ENCODE measurements at places on chromosomes 16 and 17.

DNA sequence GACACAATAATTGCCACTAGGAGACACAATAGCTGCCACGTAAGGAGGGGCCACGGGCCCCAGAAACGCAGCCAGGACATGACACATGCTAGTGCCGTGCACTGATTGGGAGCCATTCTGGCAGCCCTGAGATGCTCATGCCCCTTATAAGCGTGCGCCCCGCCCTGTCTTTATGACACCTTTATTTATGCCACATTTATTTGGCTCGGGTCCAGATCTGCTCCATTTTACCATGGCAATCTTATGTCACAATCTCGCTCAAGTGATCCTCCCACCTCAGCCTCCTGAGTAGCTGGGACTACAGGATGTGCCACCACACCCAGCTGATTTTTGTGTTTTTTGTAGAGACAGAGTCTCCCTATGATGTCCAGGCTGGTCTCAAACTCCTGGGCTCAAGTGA is 43.8 kb upstream of the NF1 start:
- DNase-seq = no peak

DNA sequence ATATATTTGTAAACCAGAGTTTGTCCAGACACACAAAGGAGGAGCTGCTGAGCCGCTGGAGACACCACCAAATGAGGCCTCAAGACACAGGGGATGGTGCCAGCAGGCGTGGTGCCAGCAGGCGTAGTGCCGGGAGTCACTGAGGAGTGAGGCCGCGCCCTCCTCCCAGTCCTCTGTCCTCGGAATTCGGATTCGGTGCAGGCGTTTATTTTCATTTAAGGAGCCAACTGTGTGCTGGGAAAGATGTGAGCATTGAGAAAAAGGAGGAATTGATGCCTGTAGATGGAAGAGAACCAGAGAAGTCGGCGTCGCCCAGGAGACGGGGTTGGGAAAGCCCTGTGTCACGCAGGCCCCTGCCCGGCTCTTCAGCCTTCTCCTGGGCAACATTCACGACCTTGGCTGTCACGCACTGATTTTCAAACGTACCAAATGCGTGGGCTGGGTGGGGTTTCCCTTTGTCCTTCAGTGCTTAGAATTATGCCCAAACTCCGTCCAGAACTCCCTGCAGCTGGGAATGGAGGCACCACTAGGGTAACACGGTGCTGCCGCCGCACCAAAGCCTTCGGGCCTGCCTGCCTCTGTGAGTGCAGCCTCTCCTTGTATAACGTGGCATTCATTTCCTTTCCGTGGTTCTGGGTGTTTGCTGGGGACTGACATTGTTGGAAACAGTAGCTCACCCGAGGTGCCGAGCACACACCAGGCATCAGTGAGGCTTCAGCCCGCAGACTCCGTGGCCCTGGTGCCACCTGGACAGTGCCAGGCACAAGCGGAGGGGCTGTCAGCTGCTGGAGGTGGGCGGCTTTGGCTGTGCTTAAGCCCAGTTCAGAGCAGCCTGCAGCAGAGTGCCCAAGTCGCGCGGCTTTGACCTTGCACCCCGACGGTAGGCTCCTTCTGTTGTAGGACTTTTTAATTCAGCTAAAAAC is 49.0 kb upstream of the CHMP6 start:
- DNase-seq = no peak

DNA sequence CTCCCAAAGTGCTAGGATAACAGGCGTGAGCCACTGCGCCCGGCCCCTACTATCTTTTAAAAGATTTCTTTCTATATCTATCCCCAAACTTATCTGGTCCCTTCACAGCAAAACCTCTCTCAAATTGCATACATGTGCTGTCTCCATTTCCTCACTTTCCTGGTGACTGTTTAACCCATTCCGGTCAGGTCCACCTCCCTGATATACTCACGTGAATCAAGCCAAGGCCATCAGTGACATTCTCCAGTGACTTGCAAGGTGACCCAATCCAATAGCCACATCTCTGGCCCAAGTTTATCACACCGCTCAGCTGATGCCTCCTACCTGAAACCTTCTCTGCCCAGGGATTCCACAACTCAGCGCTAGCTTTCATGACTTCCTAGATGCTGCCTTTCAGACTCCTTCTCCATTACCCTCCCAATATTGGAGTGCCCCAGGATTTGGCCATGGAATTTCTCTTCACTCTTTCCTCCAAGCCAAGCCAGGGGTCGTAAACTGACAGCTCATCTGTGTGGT is 1.4 kb upstream of the CTCF start:
- DNase-seq = no peak

DNA sequence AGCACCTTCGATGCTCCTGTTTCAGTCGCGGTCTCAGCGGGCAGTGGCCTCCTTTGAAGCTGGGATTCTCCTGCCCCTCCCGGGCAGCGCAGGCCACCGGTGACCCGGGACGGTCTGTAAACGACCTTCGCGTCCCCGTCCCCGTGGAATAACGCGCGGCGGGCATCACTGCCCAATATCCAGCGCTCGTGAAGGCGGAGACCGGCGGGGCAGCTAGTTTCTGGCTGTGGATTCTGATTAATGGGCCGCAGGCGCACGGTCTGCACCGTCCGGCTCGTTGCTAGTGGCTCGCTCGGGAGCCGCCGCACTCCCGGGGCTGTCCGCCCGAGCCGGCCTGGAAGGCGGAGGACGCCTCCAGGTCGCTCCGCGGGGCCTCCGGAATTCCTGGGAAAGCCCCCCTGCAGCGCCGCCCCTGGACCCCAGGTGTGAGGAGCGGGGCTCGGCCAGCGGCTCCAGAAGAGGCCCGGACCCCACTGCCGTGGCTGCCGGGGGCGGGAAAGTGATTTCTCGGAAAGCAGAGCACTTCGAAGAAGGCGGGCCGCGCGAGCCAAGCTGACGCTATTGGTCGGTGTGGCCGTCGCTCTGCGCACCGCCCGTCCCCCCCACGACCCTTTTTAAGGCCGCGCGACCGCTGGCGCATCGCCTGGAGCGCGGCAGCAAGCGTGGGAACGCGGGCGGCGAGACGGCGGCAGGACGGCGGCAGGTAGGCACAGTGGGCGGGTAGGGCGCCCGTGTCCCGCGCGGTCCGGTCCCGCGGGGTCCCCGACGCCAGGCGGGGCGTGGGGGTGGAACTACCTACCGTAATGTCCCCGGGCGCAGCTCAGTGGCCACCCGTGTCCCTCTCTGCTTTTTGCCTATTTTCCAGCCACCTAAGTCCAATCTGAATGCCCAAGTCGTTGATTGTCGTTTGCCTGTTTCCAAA is at the start of gene IRF8:
TSS of gene IRF8 (plus strand) at position 642 of the 922 bp plus-strand sequence. CDS start 3,854 bp downstream, outside the sequence.
- peak; percentile 58 for DNase-seq

DNA sequence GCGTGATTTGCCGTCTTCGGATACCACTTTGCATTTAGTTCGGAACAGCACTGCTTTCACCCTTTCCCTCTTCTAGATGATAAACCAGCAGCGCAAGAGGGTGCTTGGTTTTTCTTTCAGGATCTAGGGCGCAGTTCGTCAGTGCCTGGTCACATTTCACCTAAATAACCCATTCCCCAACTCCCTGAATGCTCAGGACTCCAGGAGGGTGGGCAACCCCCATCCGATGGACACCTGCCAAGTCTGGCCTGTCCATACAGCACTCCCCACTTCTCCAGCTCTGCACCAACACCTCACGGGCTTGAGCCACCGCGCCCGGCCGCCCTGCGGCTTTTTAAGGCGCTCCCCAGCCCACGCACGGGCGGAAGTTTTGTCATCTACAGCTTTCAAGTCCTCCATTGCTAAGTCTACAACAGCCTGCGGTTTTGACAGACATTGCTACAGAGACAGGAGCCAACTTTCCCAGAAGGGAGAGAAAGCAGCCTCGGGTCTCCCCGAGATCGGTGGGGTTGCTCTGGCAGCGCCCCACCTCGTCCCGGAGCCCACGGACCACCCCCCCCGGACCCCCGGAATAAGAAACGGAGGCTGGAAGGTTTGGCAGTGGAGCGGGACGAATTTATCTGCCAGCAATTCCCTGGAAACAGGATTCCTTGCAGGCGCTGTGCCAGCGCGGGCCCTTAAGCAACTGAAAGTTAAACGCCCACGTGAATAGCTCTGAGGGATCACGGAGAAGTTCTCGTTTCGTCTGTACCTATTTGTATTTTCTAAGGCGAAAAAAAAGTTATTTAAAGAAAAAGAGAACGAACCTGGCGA is 38.6 kb upstream of the SLFN13 start:
- DNase-seq = peak; percentile 63

DNA sequence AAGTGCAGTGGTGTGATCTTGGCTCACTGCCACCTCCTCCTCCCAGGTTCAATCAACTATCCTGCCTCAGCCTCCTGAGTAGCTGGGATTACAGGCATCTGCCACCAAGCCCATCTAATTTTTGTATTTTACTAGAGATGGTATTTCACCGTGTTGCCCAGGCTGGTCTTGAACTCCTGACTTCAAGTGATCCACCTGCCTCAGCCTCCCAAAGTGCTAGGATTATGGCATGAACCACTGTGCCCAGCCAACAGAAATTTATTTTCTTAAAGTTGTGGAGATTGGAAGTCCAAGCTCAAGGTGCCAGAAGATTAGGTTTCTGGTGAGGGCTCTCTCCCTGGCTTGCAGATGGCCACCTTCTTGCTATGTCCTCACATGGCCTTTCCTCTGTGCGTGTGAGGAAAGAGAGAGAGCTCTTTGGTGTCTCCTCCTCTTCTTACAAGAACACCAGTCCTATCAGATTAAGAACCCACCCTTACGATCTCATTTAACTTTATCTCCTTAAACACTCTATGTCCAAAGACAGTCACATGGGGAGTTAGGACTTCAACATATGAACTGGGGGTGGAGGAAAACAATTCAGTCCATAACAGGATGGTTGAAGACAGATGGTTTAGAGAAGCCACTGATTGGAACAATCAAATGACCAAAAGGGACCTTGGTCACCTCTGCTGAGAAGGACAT is 31.8 kb downstream of the C16orf82 start:
- DNase-seq = no peak

- DNase-seq = peak; percentile 49
These were observed 43.8 kb downstream of the DNAJA2 start for GRCh38 chr16:46929378-46930332.

DNA sequence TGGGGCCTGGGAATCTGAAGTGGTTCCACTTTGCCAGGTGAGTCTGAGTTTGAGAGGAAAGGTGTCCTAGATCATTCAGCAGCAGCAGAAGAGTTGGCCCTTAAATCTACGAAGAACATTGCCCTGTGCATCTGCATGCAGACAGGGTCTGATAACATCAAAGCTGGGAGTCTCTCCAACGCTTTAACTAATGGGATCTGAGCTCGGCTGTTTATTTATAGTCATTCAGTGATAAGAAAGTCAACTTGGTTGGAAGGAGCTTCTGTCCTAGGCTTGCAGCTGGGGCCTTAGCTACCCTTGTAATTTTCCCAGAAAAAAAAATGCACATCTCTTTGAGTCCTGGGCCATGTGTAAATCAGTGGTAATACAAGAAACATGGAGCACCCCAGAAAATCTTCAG is 418.0 kb upstream of the HSBP1 start:
- DNase-seq = no peak

- no peak for DNase-seq
These were observed 23.0 kb downstream of the METTL22 start for GRCh38 chr16:8644211-8645140.

GRCh38 chr16:87350031-87350430 is 32.8 kb upstream of the C16orf95 start:
- DNase-seq = no peak

GRCh38 chr17:31653691-31654090 is 205.4 kb downstream of the COPRS start:
- no peak for DNase-seq

GRCh38 chr16:56628486-56629350 is 3.1 kb downstream of the MT1E start:
- DNase-seq = no peak

DNA sequence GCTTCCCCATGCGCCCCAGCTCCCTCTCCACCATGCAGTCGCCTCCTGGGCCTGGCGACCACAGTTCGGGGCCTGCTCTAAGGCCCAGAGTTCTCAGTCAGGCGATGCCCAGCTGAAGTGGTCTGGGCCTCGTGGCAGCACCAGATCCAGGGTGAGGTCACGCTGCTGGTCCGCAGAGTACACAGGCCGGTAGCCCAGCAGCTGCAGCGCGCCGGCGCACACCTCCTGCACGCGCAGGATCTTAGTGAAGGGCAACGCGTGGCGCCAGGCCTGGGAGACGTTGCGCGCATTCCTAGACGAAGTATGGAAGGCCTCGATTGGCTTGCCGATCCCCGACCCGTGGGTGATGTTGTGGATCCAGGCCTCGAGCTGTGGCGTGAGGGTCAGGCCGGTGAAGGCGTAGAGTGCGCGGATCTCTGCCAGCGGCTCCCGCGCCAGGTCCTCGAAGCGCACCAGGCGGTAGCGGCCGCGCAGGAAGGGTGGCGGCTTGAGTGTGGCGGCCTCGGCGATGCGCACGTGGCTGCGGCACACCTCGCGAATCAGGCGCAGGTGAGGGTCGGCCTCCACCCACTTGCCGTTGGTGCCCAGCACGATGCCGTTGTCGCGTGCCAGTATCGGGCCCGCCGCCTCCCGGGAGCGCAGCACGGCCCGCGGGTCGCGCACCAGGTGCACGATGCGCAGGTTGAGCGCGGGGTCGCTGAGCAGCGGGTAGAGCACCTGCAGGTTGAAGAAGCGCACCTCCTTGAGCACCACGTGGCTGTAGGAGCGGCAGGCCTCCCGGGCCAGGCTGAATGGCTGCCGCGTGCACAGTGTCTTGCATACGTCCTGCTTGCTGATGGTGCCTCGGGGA is 6.6 kb downstream of the CHST5 start:
- DNase-seq = no peak

DNA sequence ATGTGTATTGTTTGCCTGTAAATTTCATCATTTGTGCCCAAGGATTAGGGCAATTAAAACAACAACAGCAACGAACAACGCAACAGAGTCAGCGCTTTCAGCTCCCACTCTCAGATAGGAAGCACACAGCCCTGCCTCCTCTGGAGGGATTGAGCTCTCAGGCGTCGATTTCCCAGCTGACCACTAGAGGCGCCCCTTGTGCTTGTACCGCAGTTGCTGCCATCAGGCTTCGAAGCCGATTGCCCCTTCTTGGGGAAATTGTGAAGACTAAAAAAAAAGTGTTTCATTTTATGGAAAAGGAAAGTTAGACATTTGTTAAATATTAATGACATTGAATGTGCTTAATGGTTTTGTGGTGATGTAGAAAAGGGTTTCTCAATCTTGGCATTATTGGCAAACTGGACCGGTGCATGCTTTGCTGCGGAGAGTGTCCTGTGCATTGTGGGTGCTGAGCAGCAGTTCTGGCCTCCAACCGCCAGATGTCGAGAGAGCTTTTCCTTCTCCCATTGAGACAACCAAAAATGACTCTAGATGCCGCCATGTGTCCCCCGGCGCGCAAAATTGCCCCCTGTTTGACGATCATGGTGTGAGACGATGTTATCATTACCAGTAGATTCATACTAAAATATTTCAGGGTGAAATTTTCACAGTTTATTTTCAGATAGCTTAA is 650.4 kb upstream of the RBFOX1 start:
- no peak for DNase-seq

Data from T-helper 1 cell (primary cell).